ENCODE measurements at places on chromosomes 13 and 19.

- peak; percentile 64 for DNase-seq
These were observed 785 bp upstream of the USF2 start for GRCh38 chr19:35267818-35268535.

DNA sequence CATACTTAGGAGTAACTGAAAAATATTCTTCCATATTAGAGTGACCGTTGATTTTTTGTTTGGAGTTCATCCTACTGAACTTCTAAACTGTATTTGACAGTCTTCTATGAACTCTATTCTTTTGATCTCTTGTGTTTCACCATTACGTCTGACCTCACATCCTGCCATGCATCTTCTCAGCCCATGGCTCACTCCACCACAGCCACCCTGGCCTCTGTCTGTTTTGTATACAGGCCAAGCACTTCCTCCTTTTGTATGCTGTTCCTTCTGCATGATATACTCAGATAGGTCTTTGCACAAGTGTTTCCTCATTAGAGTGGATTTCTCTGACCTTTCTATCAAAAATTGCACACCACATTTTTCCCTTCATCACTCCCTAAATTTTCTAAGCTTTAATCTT lies 119.9 kb downstream of the MAB21L1 start:
- DNase-seq, result no peak

DNA sequence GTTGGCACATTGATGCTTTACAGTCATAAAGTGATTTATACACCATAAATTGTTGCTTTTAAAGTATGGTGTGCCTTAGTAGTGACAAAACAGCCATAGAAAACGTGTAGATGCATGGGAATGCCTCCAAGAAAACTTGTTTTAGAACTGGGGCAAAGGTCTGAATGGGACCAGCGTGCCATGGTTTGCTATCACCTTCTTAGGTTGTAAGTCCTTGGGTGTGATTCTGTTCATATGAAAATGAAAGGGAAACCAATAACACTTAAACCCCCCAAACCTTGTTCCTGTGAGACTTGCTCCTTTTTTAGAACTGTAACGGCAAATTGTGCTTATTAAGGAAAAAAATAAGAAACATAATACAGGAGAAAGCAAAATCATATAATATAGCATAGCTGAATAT lies 603.3 kb upstream of the SLITRK6 start:
- DNase-seq, result no peak

- DNase-seq, result no peak
These were observed 5.8 kb upstream of the TSHZ3 start for GRCh38 chr19:31354799-31355664.

- no peak for DNase-seq
These were observed 24.7 kb downstream of the IL12RB1 start for GRCh38 chr19:18062028-18062427.
